ENCODE measurements at places on chromosomes 5 and 9.

DNA sequence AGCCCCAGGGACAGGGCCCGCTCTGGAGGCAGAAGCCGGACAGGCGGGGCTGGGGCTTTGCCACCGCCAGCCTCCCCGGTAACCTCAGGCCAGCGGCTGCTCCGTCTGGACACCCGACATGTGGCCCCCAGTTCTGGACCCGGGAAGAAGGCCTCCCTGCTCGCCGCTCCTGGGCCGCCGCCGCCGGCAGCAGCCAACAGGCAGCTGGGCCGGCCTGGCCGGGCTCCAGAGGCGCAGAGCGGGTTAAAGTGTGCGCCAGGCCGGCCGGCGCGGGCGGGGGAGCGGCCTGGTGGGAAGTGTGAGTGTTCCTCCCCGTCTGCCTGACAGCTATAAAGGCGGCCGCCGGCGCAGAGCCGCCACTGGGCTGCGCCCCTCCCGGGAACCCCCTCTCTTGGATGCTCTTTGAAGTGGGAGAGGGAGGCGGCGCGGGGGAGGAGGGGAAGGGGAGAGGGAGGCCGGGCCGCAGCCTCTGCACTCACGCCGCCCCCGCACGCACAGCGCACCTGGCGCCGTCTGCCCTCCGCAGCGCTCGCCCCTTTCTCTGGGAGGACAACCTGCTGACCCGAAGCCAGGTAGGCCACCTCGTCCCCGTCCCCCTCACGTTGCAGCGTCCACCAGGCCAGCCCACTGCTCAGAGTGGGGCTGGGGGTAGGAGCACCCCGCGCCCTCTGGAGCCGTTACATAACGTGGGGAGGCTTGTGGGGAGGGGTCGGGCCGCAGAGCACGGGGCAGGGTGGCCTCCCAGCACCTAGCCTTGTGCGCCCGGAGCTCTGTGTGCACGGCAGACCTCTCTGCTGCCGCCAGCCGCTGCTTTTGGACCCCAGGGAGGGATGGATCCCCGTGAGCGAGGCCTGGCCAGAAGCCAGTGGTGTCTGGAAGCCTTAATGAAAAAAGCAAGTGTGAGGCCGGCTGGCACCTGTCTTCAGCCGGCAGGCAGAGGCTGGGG is at the start of gene ADAMTSL2:
ADAMTSL2 (plus strand) TSS at position 359 of the 946 bp plus-strand sequence. CDS start 2,009 bp downstream, outside the sequence.
- no peak for DNase-seq

DNA sequence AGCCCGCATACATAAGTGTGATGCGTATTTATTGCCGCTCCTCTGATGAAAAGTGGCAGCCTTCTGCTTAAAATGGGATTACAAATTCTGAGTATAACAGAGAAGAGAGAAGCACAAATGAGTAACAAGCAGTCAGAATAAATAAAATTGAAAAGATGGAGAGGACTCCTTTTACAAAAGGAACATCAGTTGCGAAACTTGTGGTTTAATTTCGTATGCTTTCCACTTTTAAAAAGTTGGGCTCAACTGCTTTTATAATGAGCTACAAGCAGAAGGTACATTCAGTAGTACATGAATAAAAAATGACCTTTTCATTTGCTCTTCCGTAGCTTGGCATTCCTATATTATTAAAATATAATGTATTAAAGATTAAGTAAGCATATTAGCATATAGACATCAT is 320.0 kb downstream of the FBXL17 start:
- no peak for DNase-seq

DNA sequence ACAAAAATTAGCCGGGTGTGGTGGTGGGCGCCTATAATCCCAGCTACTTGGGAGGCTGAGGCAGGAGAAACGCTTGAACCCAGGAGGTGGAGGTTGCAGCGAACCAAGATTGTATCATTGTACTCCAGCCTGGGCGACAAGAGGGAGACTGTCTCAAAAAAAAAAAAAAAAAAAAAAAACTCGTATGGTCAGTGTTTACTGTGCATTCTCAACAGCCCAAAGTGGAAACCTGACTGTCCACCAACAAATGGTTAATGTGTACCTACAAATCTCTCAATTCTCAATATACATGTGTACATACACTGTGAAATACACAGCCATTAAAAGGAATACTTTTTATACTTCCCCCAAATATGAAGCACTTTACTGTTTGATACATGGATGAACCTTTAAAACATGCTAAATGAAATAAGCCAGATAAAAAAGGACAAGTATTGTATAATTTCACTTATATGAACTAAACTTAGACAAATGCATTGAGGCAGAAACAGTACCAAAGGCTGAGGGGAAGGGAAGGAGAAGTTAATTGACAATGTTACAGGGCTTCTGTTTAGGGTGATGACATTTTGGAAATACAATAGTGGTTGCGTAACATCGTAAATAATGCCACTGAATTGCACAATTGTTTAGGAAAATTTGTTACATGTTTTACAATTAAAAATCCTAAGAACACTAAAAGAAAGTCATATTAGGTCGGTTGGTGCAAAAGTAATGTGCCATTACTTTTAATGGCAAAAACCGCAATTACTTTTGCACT is 16.5 kb downstream of the DNAJA1 start:
- no peak for DNase-seq

GRCh38 chr5:133778636-133779035 is 166.3 kb upstream of the FSTL4 start:
- no peak for DNase-seq

GRCh38 chr5:74919041-74919440 is 52.9 kb upstream of the FAM169A start:
- no peak for DNase-seq

GRCh38 chr5:154370119-154370518 is 75.7 kb upstream of the SAP30L start:
- no peak for DNase-seq

DNA sequence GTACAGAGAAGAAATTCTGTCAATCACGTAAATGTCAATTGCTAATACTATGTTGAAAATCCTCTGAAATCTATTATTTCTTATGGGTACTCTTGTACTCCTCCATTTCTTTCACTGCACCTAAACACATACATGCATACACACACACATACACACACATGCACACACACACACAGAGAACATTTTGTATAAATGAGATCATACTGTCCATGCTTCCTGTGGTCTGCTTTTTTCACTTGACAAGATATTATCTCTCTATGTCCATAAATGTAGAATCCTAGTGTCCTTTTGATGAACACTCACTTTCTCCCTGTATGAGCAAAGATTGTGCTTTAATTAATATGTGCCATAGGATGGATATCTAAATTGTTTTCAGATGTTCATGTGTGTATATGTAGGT is 32.7 kb upstream of the TLR4 start:
- no peak for DNase-seq

GRCh38 chr9:125651576-125652232 is 55.3 kb downstream of the MAPKAP1 start:
- no peak for DNase-seq

GRCh38 chr5:106525438-106525837 is 1145.3 kb downstream of the EFNA5 start:
- DNase-seq = no peak

- no peak for DNase-seq
Measured at GRCh38 chr5:2184026-2184366, 301.3 kb upstream of the IRX4 start.

DNA sequence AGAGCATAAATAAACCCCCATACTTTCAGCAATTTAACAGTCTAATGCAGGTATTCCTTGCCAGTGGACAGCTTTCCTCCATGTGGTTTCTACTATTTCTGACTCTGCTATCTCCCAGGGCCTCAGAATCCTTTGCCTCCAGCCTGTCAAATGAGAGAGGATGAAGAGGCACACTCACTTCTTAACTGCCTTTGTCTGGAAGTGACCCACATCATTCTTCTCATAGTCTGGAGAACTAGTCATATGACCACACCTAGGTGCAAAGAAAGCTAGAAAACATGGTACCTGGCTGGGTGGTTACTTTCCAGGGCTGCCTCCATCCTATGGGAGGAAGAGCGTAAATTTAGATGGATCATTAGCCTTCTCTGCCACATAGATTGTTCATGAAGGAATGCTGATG is 22.5 kb downstream of the PALM2AKAP2 start:
- DNase-seq = no peak

Measured in activated CD4-positive, alpha-beta T cell treated with anti-CD3 and anti-CD28 coated beads, Interleukin-2, amount 50 U/mL, for 24 hours (primary cell).